Tongue (tissue), 3 donors: ENCODE measurements at places on chromosomes 3 and 15. TPM values are rescaled to one million over a fixed set of nuclear protein-coding genes. Genes with fewer than 3 reads are reported as not detected.

DNA sequence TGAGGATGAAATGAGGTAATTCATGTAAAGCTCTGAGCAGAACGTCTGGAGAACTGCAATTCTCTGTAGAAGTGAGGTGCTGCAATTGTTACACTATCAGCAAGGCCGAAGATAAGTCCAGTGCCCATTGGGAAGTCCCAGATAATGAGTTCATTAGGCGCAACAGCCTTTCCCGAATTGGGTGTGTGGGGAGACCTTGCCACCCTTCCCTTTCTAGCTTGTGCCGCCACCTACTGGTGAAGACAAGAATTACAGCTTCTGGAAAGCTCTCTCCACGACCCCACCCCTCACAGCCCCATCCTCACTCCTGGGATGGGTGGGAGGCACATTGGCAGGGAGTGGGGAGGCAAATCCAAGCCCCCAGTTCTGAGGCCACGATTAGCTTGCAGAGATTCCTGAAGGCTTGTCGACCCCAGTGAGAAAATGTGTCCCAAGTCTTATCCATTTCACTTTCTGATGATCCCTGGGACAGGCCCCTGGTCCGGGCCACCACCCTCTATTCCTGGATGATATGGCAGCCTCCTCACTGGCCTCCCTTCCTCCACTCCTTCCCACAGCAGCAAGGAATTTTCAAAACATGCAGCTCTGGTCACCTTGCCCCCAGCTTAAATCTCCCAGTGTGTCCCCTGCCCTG is 36.4 kb downstream of the FAM3D start:
- DNase-seq, result peak; percentile 88

SPTSSB gene
- 4.4 TPM for total RNA-seq

GRCh38 chr3:173111321-173111720 is 29.7 kb downstream of the SPATA16 start:
- DNase-seq, result no peak

DNA sequence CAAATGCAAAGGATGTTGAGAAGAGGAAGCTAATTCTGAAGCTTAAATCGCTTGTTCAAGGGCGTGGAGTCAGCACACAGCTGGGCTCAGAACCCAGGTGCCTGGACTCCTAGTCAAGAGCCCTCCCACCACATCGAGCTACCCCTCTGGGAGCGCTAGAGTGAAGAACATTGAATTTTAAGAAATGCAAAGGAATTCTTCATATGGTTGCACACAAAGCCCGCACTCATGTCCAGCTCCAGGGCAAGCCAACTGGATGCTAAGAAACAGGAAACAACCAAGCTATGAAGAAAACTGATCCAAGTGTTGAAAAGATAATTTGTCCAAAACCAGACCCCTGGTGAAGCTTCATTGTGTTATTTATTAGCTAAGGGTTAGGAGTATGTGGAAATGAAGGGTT is 122.3 kb downstream of the ALDH1A2 start:
- no peak for DNase-seq

- no peak for DNase-seq
Observed at GRCh38 chr3:45646051-45646585, 43.1 kb upstream of the SACM1L start.

DNA sequence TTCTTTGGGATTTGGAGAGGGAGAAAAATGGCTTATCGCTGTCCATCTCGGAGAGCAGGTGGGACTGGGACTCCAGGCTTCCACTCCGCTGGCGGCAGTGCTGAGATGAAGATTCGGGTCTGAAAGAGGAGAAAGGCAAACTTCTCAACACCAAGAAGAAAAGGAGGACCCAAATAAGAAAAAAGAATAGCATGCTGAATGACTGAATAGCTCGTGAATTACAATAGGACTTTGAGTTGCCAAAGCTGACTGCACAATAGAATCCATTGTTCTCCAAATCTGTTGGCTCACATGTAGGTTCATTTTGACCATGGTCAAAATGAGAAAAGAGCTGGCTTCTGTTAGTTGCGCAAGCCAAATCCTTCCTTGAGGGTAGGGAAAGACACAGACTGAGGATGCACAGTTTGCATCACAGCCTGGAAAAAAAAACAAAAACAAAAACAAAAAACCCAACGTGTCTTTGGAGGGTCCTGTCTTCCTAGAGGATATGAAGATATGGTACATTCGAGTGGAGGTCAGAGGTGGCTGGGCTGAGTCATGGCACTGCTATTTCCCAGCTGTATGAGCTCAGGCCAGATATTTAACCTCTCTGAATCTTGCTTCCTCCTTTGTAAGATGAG is 59.3 kb upstream of the LMOD3 start:
- DNase-seq, result no peak

DNA sequence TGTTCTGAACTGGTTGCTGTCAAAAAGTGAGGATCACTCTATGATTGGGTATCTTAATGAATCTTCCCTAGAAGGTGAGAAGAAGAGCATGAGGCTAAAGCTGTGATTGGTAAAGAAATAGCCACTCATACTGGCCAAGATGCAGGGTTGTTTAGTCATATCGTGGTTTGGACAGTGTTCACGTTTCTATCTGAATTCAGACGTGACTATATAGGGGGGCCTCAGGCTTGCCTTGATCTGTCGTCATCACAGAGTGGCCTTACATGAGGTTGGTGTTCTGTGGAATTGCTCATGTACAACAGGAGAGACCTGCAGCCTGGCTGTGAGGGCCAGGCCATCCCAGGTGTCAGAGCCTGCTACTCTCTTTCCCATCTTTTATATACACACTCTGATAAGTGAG is 12.4 kb downstream of the RTP2 start:
- DNase-seq, result no peak

LRRK1 gene
- 14.2 TPM for total RNA-seq

GRCh38 chr3:30631243-30631904 is 25.0 kb downstream of the TGFBR2 start:
- no peak for DNase-seq

DNA sequence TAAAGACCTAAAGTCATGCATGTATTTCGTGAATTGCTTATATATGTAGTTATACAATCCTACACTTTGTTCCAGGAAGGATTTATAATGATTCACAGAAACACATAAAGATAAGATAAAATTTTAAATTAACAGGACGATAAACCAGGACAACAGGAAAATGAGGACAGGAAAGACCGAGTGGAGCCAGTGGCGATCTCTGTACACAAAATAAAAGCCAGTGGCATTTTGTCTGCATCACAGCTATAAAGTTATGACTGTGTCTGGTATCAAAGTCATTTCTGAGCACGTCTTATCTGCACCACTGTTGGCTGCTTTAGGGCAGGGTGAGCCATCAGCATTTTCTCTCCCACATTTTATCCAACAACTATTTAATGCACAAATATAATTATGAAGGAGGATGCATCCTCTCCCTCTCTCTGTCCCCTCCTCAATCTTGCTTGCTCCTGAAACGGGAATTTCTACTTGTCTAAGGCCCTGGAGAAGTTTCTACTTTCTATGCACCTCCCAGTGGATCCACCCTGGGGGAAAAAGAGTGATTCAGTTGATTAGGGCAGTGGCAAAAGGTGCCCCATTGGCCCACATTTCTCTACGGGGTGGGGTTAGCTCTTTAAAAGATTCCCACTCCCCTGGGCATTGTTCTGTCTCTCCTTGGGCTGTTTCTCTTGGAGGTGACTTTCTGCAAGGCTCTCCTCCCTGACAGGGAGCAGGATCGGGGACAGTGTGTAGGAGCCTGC is 159.4 kb upstream of the UBE2E1 start:
- DNase-seq, result no peak

DNA sequence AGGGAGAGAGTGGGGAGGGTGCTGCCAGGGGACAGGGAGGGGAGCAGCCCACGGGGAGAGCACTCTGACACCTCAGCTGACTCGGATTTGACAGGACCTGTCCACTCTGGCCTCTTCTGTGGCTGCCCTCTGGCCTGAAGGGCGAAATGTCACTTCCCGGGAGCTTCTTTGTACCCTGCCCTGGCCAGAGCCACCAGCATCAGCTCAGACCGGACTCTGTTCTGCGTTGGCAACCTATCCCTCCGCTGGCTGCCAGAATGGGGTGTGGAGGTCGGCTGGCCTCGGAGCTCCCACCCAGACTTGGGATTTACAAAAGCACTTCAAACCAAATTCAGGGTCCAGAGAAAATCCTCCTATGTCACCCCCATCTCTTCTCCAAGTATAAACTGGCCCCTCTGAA is 336.7 kb upstream of the FRG2C start:
- no peak for DNase-seq

- DNase-seq, result no peak
Observed at GRCh38 chr3:173465112-173465511, 67.6 kb downstream of the NLGN1 start.

DNA sequence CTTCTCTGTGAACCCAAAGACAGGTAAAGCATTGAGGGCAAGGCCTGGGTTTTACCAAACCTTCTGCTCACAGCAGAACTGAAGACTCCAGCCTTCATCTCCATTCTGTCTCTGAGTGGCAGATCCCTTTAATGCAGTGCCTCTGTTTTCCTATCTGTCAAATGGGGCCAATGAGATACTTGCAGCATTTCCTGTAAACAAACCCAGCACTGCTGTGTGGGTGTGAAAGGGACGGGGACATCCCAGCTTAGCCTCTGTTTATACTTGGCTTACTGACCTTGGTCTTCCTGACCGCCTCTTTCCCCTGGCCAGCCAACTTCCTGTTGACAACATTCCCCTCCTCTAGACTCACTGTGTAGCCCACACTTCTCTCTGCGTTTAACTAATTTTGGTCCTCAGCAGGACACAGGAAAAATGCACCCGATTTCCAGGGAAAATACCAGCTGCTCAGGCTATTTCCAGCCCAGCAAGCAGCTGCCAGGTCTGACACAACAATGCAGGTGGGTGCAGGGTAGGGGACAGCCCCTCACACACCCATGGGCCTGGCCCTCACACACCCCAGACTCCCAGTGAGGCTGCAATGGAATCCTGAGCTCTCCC is 105.9 kb upstream of the HERC1 start:
- peak; percentile 31 for DNase-seq

- peak; percentile 54 for DNase-seq
Observed at GRCh38 chr15:90059208-90059985, 42.9 kb downstream of the IDH2 start.

DNA sequence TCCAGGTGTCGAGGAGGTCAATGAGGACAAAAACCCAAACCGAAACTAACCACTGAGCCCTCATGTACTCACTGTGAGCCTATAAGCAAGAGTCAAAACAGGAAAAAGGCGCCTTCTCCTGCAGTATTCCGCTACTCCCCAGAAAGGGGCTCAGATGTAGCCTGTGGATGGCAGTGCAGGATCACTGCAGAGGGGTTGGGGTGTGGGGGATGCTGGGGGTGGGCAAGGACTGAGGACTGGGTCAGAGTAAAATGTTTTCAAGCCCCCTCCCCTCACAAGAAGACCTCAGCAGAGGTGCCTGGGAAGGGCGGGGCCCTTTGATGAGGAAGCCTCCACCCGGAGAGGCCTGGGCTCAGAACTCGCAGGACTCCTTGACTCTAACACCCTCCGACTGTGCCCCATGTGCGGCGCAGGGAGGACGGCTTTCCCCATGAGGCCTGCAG is 170.1 kb downstream of the OSBPL10 start:
- no peak for DNase-seq

DNA sequence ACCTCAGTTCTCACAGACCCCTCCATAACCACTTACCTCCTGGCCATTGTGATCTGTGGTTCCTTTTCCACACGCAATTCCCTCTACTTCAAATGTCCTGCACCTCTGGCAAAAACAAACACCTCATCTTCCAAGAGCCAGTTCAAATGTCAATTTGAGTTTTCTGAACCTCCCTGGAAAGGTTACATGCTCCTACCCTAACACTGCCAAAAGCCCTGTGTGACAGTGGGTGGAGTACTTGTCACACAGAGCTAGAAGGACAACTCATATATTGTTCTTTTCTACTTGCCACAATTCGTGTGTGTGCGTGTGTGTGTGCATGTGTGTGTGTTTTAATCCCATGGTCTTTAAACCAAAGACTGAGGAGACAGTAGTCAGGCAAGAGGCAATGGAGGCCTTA is 331.8 kb upstream of the ARHGEF26 start:
- DNase-seq, result no peak

CACNA2D2 gene
- total RNA-seq, result 4.3 TPM

- peak; percentile 40 for DNase-seq
Observed at GRCh38 chr3:71109241-71109976, 474.1 kb downstream of the FOXP1 start.

DNA sequence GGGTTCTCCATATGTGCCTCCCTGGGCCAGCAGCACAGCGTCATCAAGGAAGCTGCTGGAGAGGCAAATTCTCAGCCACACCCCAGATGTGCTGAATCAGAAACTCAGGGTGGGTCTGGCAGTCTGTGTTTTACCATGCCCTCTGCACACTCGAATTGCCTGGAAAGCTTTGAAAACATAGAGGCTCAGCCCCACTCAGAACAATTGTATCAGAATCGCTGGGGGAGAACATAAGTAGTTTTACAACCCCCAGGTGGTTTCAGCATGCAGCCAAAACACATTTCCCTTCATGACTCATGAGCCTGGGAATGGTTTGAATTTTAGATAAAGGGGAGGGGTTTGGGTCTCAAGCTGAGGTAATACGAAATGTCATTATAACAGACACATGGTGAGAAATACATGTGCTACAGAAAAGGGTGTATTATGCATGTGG is 9.6 kb downstream of the TGM4 start:
- DNase-seq, result peak; percentile 53

DNA sequence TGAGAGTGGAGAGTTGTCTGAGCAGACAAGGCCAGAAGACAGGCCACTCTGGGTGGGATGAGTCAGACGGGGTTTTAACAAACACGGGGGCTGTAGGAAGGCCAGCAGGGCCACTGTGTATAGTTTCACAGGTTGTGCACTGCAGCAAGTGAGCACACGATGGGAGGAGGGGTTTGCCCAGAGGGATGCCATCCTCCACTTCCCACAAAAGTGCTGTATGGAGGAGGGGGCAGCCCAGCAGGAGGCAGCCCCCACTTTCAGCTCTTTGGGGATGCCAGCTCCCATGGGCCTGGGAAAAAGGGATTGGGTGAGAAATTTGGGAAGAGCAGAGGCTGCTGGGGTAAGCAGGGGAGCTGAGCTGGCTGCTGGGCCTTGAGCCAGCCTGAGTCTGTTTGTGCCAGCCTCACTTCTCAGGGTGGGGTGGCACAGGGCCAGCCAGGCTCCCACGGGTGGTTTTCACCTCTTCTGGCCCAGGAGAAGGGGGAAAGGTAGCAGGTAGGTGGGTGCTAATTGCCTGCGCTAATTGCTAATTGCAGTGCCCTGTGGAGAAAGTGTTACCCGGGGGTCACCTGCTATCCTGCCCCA is 6.7 kb downstream of the ZBTB47 start:
- no peak for DNase-seq

- no peak for DNase-seq
Observed at GRCh38 chr15:40322531-40323238, 807 bp upstream of the INAFM2 start.

FMN1 gene
- total RNA-seq, result 5.3 TPM

GRCh38 chr15:63749330-63749942 is 84.3 kb downstream of the HERC1 start:
- no peak for DNase-seq

P4HTM gene
- total RNA-seq, result 37.1 TPM

GRCh38 chr15:88563638-88564037 is 17.2 kb upstream of the DET1 start:
- no peak for DNase-seq
